ENCODE measurements at places on chromosomes 6 and 20.

DNA sequence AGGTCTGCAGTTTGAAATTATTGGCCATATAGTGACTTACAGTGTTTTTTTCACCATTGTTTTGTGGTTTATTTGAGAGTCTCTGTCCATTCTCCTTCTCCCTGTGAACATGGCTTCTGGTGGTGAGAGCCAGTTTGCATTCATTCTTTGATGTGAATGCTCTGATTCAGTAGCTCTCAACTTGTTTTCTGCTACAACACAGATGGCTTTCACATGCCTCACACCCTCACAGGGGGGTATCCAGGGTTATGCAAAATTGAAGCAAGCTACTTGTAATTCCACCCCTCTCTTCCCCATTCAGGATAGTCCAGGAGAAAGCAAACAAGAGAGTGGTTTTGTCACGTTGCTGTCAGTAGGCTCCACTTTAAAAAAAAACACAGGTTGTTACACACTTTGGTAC lies 55.6 kb downstream of the SLX4IP start:
- DNase-seq = peak; percentile 29

DNA sequence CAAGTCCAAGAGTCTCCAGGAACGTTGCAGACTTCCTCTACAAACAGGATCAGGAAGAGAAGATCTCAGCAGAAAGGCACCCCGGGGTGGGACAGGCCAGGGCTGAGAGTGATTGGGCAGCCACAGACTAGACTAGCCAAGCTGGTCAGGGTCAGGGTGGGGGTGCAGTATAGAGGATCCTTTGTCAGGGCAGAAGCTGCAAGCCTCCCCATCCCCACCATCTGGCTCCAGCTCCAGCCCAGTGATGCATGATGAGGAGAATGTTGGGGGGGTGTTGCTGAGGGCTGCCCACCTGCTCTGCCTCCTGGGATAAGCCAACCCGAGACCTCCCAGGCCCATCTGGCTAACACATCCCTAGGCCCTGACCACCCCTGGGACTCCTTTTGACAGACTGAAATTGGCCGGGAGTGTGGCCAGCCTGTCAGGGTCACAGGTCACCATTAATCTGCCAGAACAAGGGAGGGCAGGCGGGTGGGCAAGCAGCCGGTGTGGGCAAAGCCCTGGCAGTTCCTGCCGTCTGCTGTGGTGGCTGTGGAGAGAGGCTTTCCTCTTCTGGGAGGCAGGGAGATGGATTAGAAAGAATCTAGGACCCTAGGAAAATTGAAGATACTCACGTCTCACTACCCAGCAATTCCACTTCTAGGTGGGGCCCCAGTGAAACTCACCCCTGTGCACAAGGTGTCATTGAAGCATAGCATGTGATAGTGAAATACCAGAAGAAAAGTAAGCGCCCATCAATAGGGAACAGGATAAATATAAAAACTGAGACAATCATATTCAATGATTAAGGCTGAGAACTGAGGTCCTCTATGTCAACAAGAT lies 22.1 kb upstream of the SNTA1 start:
- no peak for DNase-seq

DNA sequence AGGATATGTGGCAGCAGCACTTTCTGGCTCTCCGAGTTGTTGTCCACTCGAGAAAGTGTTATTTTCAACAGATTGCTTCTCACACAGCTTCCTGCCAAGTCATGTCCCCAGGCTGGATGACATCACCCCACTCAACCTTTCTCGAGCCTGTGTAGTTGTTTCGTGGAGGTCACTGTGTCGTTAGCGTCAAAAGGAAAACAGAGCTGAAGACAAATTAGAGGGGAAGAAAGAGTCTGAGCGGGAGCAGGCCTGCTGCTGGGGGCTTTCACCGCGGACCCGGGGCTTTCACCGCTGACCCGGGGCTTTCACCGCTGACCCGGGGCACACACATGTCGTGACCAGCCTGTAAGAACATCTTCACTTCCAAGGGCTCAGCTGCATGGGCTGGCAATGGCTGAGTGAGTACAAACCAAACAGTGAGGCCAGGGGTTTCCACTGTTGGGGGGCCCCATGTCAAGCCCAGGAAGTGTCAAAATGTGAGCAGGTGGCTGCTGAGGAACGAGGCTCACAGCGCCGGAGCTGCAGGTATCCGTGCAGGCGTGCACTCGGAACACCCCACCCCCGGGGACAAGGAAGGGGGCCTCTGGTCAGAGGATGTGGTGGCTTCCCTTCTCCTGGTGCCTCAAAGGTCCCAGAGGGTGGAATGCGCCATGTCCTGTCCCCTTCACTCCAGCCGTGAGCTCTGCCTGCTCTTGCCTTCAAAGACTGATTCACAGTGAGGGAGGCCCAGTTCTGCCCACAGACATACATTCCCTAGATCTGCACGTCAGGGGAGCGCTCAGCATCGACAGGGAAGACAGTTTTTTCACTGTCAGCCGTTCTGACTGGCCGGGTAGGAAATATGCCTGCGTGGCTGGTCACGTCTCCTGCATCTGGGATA lies 365.9 kb downstream of the TAF4 start:
- no peak for DNase-seq

GRCh38 chr6:150710236-150710635 lies 110.6 kb downstream of the PLEKHG1 start:
- no peak for DNase-seq

GRCh38 chr6:107059606-107060005 lies 31.6 kb downstream of the MTRES1 start:
- DNase-seq = no peak

- DNase-seq = no peak
These were observed 99.5 kb downstream of the CDC5L start for GRCh38 chr6:44487002-44487401.

- no peak for DNase-seq
These were observed 73.1 kb downstream of the PHACTR2 start for GRCh38 chr6:143750877-143751276.

GRCh38 chr20:48821261-48821920 lies 6.4 kb downstream of the PREX1 start:
- no peak for DNase-seq

GRCh38 chr6:46453216-46453615 lies 38.0 kb downstream of the RCAN2 start:
- peak; percentile 96 for DNase-seq

GRCh38 chr6:170095273-170095981 lies 195.5 kb downstream of the DLL1 start:
- DNase-seq = no peak

DNA sequence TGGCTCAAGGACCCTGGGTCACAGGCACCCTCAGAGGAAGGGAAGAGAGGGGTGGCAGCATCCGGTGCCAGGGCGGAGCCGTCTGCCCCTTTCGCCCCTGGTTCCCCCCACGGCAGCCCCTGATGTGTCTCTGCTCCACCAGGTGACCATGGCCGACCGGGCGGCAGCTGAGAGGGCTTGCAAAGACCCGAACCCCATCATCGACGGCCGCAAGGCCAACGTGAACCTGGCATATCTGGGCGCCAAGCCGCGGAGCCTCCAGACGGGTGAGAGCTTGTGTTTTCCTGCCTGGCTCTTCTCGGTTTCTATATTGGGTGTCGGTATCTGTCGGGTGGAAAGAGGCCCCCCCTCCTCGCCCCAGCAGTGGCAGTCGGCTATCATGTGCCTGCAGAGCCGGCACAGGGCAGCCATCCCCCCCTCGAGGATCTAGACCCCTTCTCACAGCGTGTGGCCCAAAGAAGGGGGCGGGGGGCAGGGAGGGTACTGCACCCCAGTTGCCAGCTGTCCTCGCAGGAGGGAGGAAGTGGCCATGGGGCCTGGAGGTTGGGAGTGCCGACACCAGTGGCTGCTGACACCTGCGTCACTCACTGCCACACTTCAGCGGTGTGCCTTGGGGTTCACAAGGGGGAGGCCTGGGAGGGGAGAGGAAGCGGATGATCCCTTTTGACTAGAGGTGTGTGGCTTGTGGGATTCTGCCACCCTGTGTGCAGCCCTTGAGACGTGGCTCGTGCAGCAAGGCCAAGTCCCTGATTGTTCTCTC lies 1.5 kb downstream of the RBM38 start:
- no peak for DNase-seq

DNA sequence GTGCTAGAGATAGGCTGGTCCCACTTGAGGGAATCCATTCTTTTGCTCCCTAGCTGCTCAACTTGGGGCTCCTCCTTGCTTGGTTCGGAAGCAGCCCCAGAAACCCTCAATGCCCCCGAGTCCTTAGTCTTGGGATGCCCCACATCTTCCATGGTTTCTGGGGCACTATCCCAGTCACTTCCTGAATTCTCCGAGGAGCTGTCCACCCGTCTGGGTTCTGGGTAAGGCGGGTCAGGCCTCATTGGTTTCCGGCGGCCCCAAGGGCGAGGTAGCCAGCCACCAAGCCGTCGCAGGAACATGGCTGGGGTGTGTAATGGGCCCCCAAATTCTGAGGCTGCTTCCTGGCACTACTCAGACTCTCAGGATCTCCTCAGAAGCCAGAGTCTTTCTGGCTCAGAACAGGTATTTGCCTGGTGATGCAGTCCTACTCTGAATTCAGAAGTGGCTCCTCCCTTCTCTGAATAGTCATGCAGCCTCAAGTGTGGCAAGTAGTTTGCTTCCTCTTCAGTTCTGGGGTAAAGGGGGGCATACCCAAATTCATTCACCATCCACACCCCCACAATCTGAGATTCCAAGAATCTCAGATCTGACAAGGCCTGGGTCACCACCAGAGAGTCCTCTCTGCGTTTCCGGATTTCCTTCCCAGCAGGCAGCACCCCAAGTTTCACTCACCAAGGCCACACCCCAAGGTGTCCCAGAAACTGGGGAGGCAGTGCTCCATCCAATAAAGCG lies 763 bp downstream of the C6orf47 start:
- DNase-seq = peak; percentile 25

GRCh38 chr20:53934421-53935343 lies 135.7 kb downstream of the BCAS1 start:
- DNase-seq = peak; percentile 95

DNA sequence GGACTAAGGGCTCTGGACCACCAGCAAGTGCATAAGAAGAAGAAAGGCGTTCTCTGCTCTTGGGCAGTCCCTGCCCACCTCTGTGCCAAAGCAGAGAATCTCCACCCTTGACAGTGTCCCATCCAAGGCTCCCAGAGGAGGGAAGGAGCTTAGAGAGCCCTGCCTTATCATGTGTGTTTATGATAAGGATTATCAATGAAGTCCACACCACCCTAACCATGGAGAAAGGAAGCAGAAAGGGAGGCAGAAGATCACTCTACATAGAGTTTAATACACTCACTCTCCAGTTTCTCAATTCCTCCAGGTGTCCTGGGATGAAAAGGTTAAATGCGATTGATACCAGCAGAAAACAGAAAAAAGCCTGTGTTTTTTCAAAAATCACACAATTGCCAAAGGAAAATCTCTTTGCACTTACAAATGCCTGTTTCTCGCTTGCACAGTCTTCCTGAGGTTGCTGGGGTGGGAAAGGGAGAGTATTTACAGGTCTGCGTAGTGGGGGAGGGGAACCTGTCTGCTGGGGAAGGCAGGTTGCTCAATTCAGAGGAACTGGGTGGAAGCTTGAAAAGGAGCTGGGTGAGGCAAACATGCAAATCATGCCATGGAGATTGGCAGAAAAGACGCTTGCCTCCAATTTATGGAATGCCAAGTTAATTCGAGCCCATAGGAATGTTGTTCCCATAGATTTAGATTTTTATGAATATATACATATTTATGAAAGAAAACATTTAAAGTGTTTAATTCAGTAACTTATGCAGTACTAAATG lies 104.0 kb downstream of the EYA2 start:
- DNase-seq = no peak

- DNase-seq = no peak
These were observed 47.4 kb downstream of the BMP5 start for GRCh38 chr6:55827818-55828522.

DNA sequence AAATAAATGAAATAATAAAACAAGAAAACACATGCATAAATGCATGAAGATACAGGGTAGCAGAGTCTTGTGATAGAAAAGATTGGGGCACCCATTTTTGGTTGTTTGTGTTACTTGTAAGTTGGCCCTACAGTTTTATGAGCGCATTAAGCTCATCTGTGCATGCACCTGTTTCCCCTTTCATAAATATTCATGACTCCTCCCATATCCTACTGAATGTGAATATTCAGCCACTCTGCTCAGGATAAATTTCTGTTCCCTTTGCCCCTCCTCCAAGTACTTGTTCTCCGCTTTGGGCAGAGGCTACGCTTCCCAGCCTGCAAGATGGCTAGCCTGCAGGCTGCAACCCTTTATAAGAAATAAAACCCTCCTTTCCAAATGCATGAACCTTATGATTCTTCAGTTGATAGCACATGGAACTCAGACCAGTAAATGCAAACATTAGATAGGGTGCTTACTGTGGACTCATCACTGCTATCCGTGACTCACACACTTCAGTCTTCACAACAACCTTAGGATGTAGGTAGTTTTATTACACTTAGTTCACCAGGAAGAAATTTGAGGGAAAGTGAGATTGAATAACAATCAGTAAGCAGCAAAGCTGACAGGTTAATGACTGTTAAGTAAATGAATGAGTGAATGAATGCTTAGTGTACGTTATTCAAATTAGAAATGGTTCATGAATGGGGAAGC lies 15.0 kb downstream of the ALDH8A1 start:
- no peak for DNase-seq

DNA sequence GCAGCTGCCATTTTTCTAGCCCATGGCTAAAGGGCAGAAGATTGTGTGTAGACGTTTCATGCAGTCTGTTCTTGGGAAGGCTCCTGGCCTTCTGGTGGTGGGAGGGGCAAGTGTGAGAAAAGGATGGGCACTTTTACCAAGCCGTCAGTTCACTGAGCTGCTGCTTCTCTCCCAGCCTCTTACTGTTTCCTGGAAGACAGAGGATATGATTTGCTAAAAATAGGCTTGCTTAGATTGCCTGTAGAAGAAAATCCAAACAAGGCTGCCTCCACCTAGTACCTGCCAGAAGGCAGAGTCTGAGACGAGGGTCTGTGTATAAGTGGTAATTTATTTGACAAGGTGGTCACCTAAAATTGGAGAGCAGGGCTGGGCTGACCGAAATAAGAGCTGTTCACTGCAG lies 7.5 kb downstream of the KIZ start:
- no peak for DNase-seq

GRCh38 chr6:99592900-99593299 lies 13.7 kb upstream of the PRDM13 start:
- peak; percentile 87 for DNase-seq

DNA sequence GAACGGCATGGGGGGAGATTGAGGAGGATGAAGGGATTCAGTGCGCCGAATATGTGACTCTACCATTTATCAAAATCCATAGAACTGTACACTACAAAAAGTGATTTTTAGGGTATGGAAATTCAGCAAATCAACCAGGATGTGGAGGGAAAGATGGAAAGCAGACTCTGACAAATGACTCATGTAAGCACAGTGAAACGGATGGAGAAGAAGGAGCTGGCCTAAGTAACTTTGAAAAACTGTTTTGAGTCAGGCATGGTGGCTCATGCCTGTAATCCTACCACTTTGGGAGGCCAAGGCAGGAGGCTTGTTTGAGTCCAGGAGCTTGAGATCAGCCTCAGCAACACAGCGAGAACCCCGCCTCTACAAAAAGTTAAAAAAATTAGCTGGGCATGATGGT lies 39.2 kb downstream of the MUC22 start:
- DNase-seq = peak; percentile 12

- peak; percentile 83 for DNase-seq
These were observed 8.3 kb upstream of the NCOA3 start for GRCh38 chr20:47493175-47493962.

DNA sequence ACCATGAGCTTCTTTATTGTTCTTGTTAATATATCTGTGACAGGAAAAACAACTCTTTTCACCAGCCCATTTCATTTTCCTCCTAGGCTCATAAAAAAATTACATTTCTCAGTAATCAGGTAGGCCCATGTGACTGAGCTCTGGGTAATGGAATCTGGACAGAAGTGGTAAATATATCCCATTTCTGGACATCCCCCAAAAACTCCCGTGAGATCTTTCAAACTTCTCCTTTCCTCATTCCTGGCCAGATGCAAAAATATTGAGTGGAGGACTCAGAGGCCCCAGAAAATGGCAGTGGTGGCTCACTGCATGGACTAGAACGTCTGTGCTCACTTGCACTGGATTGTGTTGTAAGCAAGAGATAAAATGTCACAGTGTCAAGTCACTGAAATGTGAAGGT lies 3.8 kb upstream of the CHD6 start:
- DNase-seq = no peak
